ENCODE measurements at places on chromosomes 6 and 20. TPM values are rescaled to one million over a fixed set of nuclear protein-coding genes. Genes with fewer than 3 reads are reported as not detected.

The GLP1R gene
- not detected for total RNA-seq

The PNLDC1 gene
- not detected for total RNA-seq

The MANEA gene
- total RNA-seq: 15.9 TPM

The FERMT1 gene
- total RNA-seq: 0.53 TPM

All from aortic smooth muscle cell (primary cell).